ENCODE measurements at places on chromosomes 11 and 22.

DNA sequence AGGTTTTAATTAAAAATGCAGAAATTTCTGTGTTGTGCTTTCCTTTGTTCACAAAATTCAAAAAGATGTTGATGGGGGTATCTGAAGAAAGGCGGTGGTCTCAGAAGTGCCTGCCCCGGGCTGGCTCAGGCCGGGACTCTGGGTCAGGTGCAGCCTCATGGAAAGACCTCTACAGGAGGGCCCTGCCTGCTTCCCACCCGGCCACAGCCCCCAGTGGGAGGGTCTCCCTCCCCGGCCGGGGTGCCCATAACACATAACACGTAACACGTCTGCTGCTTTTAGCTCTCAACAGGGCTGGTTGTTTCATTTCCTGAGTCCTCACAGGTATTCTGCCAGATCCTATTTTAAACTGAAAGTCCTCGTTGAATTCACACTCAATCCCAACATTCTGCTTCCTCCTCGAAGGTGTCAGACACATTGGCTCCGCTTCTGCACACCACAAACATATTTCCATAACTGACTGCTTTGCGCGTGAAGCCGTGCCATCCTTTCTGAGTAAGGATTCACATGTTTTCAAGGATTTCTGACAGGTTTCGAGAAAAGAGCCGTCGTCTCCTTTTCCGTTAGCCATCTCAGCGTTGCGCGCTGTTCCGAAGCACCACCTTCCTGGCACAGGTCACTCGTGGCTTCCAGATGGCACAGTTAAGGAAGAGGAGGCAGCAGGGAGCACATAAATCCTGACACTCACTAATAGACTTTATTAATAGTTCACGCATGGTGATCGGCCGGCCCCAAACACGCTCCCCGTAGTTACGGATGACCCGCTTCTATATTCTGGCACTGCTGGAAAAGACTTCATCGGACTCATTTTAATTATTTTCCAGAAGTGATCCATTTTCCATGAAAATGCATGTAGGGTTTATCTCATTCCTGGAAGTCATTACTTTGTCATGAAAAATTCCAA, 569.3 kb downstream of the BRD1 start:
- DNase-seq = no peak

DNA sequence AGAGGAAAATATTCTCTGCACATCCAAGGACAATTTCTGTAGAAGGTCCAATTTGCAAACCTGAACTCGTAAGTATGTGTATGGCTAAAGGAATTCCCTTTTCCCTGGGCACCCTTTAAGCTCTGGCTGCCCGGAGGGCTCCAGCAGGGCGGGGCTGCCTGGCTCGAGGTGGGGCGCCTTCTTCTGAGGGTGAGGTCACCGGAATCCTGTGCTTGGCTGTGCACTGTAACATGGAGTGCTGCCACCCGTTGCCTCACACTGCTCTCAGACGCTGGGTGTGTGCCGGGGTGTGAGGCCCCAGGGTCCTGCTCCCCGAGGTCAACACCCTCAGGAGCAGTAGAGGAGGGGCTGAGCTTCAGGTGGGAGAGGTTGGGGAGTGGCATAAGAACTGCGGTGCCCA, 61.5 kb downstream of the SYN3 start:
- DNase-seq = no peak

- no peak for DNase-seq
Observed at GRCh38 chr11:26070714-26071380, 261.1 kb upstream of the ANO3 start.

DNA sequence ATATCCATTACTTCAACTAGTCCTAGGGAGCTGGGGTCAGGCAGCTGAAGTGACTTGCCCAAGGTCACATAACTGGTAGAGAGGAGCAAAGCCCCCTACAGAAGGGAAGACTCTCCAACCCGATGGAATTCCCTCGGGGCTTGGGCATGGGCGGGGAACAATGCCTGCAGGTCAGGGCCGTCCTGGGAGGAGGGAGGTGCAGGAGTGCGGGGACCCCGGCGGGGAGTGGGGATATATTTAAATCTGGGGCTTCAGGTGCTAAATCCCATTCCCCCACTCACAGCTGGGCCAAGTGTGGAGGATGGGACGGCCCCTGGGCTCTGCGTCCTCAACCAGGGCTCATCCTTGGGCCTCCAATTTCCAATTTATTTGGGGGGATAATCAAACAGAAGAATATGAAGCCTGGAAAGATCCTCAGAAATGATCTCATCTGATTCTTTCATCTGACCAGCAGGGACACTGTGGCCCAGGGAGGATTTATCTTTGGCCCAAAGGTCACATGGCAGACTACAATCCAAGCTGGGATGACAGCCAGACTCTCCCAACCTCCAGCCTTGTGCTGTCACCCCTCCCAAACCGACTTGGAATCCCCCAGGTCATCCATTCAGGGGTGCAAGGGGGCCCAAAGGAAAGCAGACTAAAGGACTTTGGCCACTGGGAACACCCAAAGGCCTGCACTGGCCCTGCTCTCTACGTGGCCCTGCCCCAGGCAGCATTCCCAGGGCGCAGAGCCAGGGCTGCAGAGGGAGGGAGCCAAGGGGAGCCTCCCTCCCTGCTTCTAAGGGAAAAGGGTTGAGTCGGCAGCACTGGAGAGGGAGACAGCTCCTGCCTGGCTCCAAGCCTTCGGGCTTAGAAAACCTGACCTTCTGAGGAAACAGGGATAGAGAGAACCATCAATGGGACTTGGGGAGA, 8.7 kb upstream of the C1QTNF6 start:
- DNase-seq = no peak

GRCh38 chr22:30291058-30291892, 2.0 kb upstream of the CASTOR1 start:
- no peak for DNase-seq

DNA sequence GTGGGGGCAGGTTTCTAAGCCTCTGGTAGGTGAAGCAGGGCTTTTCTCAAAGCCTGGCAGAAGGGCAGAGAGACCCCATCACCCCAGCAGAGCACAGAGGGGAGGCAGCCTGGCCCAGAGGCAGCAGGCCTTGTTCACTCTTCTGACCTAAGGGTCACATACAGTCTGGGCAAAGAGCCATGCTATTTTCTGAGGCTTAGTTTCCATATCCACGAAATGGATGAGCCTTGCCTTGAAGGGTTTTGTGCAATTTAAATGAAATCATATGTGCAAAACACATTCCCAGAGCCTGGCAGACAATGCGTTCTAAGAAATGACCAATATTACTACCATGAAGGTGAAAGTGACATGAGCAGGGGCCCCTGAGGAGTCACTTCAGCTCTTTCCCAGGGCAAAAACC, 44.5 kb downstream of the HIRA start:
- no peak for DNase-seq

GRCh38 chr11:77381729-77382665, 80.5 kb upstream of the GDPD4 start:
- DNase-seq = no peak

DNA sequence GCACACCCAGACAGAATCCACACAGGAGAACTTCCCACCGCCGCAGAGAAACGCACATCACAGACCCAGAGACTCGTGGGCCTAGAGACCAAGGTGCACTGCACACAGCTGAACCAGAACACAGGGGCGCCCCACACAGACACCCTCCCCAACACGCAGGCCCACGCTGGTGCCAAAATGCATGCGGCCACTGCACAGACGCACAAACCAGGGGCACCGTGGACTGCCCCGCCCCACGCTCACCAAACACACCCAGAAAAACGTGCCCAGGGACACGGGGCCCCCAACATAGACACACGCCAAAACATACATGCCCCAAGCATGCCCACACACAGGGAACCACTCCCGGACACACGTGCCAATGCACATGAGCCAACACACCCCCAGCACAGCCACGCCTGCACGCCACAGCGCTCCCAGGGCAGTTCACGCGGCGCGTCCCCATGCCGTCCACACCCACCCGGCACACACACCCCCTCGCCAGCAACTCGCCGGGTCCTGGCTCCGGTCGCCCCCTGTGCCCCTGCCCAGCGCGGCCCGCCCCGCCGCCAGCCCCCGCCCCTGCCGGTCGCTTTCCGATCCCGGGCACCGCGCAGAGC, 7.8 kb downstream of the ELFN2 start:
- no peak for DNase-seq

DNA sequence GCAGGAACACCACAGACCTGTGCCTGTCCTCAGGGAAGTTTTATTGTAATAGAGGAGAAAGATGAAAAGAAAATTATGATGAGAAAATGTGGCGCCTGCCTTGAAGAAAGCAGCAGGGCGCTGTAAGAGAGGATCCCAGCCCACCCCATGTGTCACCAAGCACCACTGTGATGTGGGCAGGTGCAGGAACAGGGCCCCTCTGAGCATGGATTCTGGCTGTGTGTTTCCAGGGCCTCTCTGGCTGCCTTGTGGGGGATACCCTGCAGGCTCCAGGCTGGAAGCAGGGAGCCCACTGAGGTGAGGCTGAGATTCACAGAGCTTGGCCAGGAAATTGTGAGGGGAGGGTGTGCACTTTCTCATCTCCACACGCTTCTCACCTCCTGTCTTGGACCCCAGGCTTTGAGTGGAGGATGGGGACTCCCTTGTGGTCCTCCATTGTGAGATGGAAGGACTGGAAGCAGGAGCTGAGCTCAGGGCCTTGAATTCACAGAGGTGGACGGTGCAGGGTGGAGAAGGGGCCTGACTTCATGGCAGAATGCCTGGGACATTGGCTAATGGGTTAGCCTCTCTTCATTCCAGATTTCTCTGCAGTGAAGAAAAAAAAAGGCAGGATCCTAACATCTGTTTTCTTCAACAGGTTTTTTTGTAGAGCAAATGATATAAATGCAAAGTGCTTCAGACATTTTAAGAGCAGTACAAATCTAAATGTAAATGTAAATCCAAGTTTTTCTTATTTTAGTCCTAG, 246.6 kb upstream of the B3GAT1 start:
- no peak for DNase-seq

- DNase-seq = no peak
Observed at GRCh38 chr22:27537501-27537900, 264.1 kb downstream of the MN1 start.

DNA sequence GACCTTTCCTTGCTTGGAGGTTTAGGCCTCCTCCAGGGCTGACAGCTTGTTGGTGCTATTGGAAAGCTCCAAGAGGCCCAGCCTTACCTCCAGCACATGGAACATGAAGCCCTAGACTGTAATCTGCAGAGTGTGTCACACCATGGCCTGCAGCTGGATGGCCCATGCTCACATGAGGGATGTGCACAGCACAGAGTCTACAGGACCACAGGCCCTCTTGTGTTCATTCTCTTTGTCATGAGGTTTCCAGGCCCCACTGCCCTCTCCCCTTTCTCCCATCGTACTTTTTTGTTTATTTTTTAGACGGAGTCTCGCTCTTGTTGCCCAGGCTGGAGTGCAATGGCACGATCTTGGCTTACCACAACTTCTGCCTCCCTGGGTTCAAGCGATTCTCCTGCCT, 10.0 kb downstream of the FADS1 start:
- no peak for DNase-seq

DNA sequence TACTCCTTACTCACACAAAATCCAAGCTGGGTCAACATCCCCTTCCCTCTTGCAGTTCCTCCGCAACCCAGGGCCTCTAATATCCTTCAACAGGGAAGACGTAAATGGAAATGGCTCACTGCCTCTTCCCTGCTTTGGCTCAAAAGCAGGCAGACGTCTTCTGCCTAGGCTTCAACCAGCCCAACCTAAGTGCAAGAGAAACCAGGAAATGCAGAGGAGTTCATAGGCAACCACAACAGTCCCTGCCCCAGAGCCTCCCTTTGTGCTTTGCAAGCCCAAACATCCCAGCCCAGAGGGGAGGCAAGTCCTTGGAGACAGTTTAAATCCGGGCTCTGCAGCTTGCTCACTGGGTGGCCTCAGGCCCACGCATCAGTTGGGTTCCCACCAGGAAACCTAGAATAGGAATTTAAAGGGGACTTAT, 33.3 kb downstream of the CD6 start:
- no peak for DNase-seq

DNA sequence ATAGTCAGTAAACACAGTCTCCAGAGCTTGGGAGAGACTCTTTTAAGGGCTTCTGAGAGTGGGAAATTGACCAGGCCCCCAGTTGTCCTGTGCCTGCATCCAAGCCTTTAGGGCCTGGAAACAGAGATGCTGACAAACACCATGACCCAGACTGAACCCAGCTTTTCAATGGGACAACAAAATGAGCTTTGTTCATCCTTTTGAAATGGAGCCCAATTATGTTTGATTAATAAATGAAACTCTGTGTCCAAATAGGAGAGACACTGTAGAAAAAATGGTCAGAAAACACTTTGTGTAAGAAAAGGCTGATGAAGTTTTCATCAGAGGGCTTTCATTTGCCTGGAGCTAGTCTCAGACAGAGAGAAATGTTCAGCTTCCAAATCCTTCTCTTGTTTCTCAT, 146.0 kb downstream of the RRAS2 start:
- DNase-seq = no peak

- DNase-seq = no peak
Observed at GRCh38 chr22:38878001-38878400, 6.0 kb upstream of the CBX6 start.

GRCh38 chr11:73271936-73272679, at the start of gene P2RY6:
TSS of gene P2RY6 (plus strand) at chr11:73272338. CDS start at chr11:73296519, 24,181 bp downstream.
- no peak for DNase-seq

- DNase-seq = no peak
Observed at GRCh38 chr22:20027966-20028854, 7.3 kb downstream of the TANGO2 start.

- DNase-seq = no peak
Observed at GRCh38 chr11:65485920-65486219, 13.0 kb upstream of the MALAT1 start.

- no peak for DNase-seq
Observed at GRCh38 chr11:116030697-116031331, 526.6 kb upstream of the CADM1 start.

DNA sequence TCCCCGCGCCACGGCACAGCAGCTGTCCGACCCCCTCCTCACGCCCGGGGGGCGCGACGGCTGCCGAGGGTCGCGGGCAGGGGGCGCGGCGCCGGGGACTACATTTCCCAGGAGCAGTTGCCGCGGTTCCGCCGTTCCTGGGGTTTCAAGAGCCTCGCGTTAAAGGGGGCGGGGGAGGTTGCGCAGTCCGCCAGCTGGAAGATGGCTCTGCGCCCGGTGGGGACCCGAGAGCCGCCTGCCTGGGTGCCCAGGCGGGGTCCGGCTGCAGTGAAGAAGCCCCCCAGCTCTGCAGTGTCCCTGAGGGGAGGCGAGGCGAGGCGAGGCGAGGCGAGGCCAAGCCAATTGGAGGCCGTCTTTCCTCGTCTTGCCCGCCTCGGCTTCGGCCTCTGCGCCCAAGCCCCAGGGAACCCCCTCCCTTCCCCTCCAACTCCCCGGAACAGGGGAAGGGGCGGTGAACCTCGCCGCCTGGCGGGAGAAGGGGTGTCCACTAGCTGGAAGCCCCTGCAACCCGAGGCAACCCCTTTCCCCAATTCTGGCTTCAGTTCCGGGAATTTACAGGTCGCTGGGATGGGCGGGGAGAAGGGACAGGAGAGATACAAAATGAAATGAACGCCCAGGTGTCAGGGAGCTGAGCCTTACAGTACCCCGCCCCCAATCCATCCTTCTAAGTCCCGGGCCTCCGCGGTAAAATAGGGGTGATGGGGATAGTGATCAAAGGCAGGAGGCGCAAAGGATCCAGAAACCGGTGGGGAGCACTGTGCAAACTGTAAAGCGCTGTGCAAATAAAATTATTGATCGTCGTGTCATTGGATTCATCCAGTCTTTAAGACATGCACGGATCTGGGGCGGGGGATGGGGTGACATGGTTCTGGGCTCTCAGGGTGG, 5.2 kb upstream of the GCAT start:
- DNase-seq = no peak

GRCh38 chr11:35118906-35119305, 20.1 kb upstream of the CD44 start:
- DNase-seq = no peak

Data from activated CD8-positive, alpha-beta memory T cell treated with anti-CD3 and anti-CD28 coated beads for 1 hour (primary cell).